ENCODE measurements at places on chromosomes 6 and 20. TPM values are rescaled to one million over a fixed set of nuclear protein-coding genes. Genes with fewer than 3 reads are reported as not detected.

GRCh38 chr20:62254021-62254724 is 15.9 kb downstream of the OSBPL2 start:
- H3K27me3 ChIP-seq: no peaks in the 10 kb centered on the region
- no peak overlapping the region for H3K27ac ChIP-seq
- no peak for DNase-seq
- peaks cover 35% of the 10 kb centered on the region for H3K36me3 ChIP-seq
- no peak overlapping the region for H3K4me3 ChIP-seq

Gene IMPG1
- 0.11 TPM for polyA plus RNA-seq

DNA sequence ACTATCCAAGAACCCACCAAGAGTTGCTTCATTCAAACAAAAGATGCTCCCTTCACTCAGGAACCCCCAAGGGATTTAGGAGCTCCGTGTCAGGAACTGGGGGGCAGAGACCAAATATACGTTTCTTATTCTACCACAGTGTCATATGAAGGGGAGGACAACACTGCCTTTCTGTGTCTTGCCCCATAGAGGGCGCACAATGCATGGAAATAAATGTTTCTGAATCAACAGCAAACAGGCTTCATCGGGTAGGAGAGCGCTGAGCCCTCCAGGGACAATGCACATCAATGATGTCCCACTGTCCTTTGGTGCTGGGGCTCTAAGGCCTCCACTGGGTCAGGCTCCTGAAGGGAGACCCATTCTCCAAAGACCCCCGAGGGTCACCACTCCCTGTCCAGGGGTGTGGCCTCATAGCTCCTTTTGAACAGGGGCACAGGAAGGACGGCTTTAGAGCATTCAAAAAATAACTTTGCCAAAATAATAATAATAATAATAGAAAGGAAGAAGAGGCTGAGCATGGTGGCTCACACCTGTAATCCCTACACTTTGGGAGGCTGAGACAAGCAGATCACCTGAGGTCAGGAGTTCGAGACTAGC is 31.1 kb downstream of the PLG start:
- H3K4me1 ChIP-seq: no peaks in the 10 kb centered on the region
- no peaks in the 10 kb centered on the region for H3K27me3 ChIP-seq
- H3K4me3 ChIP-seq: no peak overlapping the region
- peak; percentile 48 for DNase-seq

Gene RIOK1
- 28.7 TPM for polyA plus RNA-seq

- no peak overlapping the region for H3K4me3 ChIP-seq
- H3K4me1 ChIP-seq: peaks cover 8% of the 10 kb centered on the region
- H3K27me3 ChIP-seq: no peaks in the 10 kb centered on the region
- H3K36me3 ChIP-seq: no peaks in the 10 kb centered on the region
- no peak overlapping the region for H3K27ac ChIP-seq
Observed at GRCh38 chr6:139017227-139017626, 11.3 kb upstream of the ABRACL start.

Measured in muscle of leg (tissue), 16 donors.